ENCODE measurements at places on chromosomes 2 and 18.

DNA sequence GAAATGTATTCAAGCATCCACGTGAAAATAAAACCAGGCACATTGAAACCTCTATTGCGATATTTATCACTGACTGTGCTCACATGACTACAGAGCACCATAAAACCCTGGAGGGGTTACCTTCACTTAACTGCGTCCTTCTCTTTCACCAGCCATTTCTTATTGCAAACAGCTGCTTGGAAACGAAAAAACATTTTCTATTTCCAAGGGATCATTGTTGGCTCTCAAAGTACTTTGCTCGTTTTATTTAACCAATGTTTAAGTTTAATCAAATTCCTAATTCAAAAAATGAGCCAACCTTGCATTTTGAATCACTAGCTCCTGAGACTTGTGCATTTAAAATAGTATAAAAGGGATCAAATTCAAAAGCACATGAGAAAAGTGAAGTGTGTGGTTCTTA is 134.4 kb downstream of the OSR1 start:
- no peak for DNase-seq

GRCh38 chr2:84880645-84881521 is at the start of gene TRABD2A:
TRABD2A (minus strand) TSS chr2:84881084; CDS start chr2:84881039, 45 bp downstream.
- peak; percentile 65 for DNase-seq

DNA sequence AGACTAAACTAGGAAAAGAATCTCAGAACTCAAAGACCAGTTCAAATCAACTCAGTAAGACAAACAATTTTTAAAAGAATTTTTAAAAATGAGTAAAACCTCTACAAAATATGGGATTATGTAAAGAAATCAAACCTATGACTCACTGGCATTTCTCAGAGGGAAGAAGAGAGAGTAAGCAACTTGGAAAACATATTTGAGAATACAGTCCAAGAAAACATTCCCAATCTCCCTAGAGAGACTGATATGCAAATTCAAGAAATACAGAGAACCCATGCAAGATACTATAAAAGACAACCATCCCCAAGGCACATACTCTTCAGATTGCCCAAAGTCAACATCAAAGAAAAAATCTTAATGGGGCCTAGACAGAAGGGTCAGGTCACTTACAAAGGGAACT is 162.7 kb downstream of the WDPCP start:
- DNase-seq = no peak

GRCh38 chr2:217784996-217785543 is 217.7 kb downstream of the TNS1 start:
- no peak for DNase-seq

DNA sequence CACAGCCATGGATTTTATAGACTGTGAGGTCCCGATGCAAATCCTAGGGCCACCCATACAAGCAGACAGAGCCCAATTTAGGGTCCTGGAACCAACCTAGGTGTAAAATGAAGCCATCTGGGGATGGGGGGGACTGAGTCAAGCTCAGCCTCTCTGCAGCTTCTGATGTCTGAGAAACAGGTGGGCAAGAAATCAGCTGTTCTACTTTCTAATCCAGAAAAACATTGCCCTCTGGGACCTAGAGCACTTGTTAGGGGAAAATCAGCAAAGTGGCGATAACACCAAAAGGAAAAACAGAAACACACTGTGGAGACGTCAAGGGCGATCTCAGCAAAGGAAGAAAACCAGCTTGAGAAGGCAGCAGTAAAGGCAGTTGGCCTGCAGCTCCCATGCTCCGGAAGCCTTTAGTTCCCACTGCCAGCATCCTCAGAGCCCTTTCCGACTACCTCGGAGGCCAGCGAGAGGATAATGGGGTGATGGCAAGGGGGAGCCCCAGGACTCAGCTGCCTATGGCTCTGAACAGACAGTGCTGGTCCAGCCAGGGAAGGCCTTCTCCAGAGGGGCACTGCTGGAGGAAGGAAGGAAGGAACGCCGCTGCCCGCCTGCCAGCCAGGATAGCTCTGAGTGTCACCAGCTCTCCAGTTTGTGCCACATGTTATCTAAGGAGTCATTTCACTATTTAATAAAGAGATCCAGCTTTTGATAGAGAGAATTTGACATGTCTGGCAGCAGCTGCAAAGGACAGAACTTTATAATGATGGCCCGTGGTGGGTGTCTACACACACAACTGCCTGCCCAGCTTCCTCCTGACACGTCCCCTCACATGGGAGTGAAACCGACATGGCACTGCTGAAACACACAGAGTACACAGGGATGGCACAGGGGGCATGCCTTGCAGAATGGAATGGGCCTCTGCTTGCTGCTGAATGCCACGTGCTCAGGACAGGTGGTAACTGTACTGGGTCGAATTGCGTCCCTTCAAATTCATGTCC is 37.7 kb downstream of the HS1BP3 start:
- DNase-seq = no peak

- DNase-seq = no peak
Measured at GRCh38 chr2:765369-765768, 88.2 kb upstream of the TMEM18 start.

GRCh38 chr2:226618875-226619605 is 180.6 kb downstream of the IRS1 start:
- no peak for DNase-seq

- DNase-seq = no peak
Measured at GRCh38 chr2:229931241-229931640, 8.9 kb downstream of the FBXO36 start.

DNA sequence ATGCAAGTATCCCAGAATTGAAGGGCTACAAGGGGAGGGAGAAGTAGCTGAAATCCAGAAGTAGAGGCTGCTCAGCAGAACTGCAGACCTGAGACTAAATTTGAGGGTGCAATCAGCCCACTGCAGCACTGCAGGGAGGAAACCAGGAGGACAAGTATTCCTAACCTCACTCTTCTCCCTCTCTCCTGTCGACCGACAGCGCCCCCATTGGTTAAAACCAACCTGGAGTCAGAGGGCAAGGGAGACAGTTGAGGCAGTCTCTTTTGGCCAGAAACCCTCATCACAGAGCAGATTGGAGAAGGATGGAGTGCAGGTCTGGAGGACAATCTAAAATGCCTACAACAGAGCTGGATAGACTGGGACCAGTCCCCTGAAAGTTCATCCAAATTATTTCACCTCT is 768.9 kb upstream of the KLHL29 start:
- DNase-seq = no peak

- no peak for DNase-seq
Measured at GRCh38 chr2:166013878-166014277, 60.3 kb upstream of the TTC21B start.

DNA sequence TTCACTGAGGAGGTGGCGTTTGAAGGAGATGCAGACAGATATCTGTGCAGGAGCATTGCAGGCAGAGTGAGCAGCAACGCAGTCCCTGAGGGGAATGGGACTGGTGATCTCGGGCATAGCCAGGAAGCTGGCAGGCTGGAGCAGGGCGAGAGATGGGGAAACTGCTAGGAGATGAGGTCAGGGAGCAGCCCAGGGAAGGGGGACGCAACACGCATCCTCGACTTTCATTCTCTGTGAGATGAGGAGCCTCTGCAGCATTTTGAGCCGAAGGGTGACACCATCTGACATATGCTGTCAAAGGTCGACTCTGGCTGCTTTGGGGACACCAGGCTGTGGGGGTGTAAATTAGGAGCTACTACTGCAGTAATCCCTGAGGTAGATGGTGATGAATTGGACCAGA is 4.3 kb upstream of the CHRNA1 start:
- DNase-seq = no peak

- DNase-seq = no peak
Measured at GRCh38 chr2:230226051-230226551, 565 bp downstream of the SP140 start.

- DNase-seq = no peak
Measured at GRCh38 chr2:118850168-118850900, 2.9 kb upstream of the EN1 start.

- no peak for DNase-seq
Measured at GRCh38 chr2:161373942-161374341, 42.2 kb upstream of the TBR1 start.

DNA sequence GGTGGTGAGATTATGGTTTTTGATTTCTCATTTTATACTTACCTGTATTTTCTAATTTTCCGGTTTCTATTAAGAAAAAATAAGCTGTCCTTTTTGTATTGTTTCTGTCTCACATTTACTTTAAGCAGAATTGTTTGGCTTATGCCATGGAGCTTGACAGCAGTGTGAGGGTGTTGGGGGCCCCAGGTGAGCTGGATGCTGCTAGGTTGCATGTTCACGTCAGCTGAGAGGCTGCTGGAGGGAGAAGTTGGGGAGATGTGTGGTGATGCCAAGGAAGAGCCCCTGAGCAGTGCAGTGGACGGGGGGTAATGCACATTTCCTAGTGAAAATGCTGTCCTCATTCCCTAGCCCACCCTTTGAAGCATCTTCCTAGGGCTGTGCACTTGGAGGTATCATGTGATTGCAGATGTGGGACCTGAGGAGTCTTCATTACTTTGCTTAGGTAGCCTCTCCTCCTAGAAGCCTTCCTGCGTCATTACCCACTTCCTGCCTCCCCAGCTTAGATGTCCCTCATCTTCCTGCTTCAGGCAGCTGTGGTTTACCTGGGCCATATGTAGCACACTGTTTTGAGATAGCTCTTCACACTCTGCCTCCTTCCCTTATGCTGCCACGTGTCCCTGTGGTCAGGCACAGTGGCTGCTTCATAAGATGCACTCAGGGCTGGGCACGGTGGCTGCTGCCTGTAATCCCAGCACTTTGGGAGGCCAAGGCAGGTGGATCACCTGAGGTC is 16.2 kb downstream of the ATG16L1 start:
- peak; percentile 61 for DNase-seq

- no peak for DNase-seq
Measured at GRCh38 chr2:100606726-100607343, 44.0 kb downstream of the PDCL3 start.

DNA sequence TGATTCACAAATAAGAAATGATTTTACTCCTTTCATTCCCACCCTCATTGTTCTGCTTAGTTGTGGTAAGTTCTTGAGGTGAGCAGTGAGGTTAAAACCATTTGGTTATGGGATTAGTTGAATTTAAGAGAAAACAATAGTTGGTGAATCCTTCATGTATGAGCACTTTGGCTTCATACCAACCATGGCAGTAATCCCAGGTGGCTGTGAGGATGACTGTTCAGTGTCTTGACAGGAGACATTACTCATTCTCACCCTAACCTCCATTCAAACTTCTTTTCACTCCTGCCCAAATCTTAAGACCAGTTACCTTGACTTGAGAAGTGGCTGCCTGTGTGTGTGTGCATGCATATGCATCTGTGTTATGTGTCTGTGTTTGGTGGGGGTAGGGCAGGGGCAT is 143.1 kb downstream of the SETBP1 start:
- DNase-seq = no peak

All from stimulated activated CD8-positive, alpha-beta memory T cell treated with anti-CD3 and anti-CD28 coated beads, Interleukin-15, amount 100 ng/mL, for 48 hours (primary cell).